NCI-H510A treated with DMSO at 0.1 percent for 48 hours (cell line): ENCODE measurements at places on chromosomes 2 and 18.

DNA sequence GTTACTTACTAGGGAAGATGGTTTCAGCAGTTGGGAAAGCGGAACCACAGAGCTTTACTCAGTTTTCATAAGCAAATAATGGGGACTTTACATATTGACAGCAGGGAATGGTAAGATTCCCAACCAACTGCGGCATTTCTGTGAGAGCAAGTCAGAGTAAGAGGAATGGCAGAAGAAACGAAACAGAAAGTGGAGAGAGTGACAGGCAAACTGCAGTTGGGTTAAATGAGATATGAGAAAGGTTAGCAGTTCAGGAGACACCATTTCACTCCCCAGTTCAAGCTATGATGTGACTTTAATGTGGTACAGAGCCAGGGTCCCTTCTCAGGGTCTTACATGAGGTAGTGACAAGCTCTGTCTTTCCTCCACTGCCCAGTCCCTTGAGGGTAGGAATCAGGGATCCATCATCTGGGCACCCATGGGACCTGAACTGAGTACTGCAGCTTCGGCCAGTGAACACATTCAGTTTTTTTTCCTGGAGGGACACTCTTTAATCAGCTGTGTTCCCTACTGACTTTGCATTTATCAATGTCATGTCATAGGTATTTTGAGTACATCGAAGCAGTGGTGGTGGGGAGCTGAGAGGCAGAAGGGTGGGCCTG is 33.0 kb upstream of the GREB1 start:
- no peak for DNase-seq

DNA sequence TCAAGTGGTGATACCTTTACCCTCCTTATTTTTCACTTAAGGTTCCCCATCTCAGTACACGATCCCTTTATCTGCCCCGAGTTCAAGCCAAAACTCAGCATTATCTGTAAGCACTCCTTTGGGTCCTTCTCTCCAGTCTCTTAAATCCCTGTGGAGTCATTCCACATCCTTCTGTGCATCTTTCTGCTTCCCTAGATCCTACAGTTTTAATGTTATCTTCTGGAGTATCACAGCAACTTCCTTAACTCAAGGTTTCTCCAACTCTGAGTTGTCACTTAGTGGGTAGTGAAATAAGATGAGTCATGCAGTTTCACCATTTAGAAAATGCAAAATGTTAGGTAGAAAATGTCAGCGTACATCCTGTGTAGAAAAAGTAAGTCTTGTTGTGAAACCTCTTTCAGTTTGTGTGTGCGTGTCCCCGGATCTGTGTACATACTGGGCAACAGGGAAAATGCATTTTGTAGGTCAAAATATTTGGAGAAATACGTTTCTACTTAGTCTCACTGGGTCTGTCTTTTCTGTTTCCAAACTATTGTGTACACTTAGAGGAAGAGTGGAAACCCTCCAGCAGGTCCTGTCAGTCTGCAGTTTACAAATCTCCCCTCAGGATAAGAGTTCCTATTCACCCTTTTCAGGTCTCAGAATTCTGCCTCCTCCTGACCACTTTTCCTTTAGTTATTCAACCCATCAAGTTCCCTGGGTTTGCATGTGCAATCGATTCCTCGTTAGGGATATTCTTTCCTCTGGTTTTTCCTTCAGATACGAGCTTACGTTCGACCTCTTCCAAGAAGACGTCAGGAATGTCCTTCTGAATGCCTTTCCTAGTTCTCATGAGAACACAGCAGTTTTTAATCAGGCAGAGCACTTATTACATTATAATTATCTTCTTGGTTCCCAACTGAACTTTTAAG is 154.8 kb downstream of the TGIF1 start:
- no peak for DNase-seq

GRCh38 chr2:132975193-132976105 is 305.4 kb upstream of the LYPD1 start:
- DNase-seq = no peak

- no peak for DNase-seq
Observed at GRCh38 chr2:64114912-64115277, 29.3 kb downstream of the PELI1 start.

GRCh38 chr18:23591011-23591410 is 4.7 kb upstream of the NPC1 start:
- DNase-seq = no peak
